ENCODE measurements at places on chromosomes 7 and 10.

- peak overlapping the region; percentile 43 for H3K27ac ChIP-seq
- peaks cover 17% of the 10 kb centered on the region for H3K4me1 ChIP-seq
- peak overlapping the region; percentile 94 for H3K4me3 ChIP-seq
- peaks cover 51% of the 10 kb centered on the region for H3K27me3 ChIP-seq
Measured at GRCh38 chr10:132306864-132307751, 642 bp downstream of the STK32C start.

DNA sequence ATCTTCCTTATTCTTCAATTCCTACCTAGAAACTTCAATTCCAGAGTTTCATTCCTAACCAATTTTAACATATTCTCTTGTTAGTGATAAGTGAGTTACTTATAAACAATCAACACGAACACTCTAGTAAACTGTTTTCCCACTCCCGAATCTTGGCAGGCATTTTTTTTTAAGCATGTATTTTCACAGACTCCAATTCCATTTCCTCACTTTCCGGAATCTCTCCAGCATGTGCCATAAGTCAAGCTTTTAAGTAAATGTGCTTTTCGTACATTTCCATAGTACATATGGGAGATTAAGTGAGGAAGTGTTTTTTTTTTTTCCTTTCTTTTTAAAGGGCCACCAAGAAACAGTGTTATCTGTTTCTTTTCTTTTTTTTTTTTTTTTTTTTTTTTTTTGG lies 89.1 kb downstream of the FGFR2 start:
- DNase-seq = no peak
- H3K27ac ChIP-seq = no peak overlapping the region
- no peak overlapping the region for H3K4me3 ChIP-seq
- peaks cover 3% of the 10 kb centered on the region for H3K36me3 ChIP-seq

- peaks cover 2% of the 10 kb centered on the region for H3K27me3 ChIP-seq
- H3K4me1 ChIP-seq = peaks cover 39% of the 10 kb centered on the region
- H3K36me3 ChIP-seq = no peaks in the 10 kb centered on the region
- no peak overlapping the region for H3K27ac ChIP-seq
- DNase-seq = no peak
Measured at GRCh38 chr7:70060298-70061068, 462.2 kb downstream of the AUTS2 start.

GRCh38 chr7:5310822-5311405 lies 28.2 kb downstream of the SLC29A4 start:
- DNase-seq = no peak
- no peak overlapping the region for H3K4me3 ChIP-seq
- no peaks in the 10 kb centered on the region for H3K4me1 ChIP-seq
- peaks cover 9% of the 10 kb centered on the region for H3K36me3 ChIP-seq
- no peaks in the 10 kb centered on the region for H3K27me3 ChIP-seq
- peak overlapping the region; percentile 88 for H3K27ac ChIP-seq

DNA sequence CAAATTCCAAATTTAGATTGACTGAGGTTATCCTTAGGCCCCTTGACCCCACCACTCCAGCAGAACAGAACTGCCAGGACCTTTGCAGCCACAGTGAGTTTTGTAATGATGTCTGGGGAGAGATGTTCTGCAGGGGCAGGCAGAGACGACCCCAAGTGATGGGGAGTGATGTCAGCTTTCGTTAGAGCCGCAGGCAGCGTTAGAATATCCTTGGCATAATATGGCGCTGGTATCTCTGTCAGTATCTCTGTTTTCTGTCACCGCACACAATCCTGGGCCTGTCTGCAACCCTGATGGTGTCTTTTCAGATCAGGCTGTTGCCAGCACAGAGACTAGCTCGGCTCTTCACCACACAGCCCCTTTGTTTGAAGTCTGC lies 1083.6 kb downstream of the KCNMA1 start:
- no peaks in the 10 kb centered on the region for H3K36me3 ChIP-seq
- H3K4me1 ChIP-seq = peaks cover 26% of the 10 kb centered on the region
- H3K27ac ChIP-seq = peak overlapping the region; percentile 48
- DNase-seq = no peak

GRCh38 chr10:75108684-75109458 lies 2.6 kb upstream of the SAMD8 start:
- DNase-seq = peak; percentile 58
- H3K36me3 ChIP-seq = no peaks in the 10 kb centered on the region
- H3K27me3 ChIP-seq = no peaks in the 10 kb centered on the region
- H3K27ac ChIP-seq = peak overlapping the region; percentile 75
- peak overlapping the region; percentile 97 for H3K4me3 ChIP-seq

DNA sequence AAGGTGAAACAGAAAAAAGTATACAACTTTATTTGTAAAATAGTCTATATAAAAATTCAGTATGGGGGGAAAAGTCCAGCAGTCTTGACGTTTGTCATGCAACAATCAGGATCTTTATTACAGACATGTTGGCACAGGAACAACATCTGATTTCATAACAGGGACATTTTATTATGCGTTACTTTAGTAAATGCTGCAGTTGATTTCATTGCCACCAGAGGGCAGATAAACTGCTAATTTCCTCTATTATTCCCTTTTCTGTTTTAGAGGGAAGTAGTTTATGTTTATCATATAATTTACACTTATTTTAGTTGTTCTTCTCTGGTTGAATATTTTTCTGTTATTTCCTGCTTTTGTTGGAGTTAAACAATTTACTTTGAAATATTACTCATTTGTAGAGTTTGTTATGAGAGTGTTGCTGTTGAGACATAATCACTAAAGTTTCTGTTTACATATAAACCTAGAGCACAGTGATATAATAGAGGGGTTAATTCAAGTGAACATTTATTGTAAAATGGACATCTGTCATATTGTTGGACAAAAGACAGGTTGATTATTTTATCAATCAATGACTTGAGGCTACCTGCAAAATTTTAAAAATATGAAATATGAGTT lies 3.3 kb downstream of the PLXDC2 start:
- peak; percentile 13 for DNase-seq
- H3K36me3 ChIP-seq = no peaks in the 10 kb centered on the region
- peak overlapping the region; percentile 41 for H3K4me3 ChIP-seq

DNA sequence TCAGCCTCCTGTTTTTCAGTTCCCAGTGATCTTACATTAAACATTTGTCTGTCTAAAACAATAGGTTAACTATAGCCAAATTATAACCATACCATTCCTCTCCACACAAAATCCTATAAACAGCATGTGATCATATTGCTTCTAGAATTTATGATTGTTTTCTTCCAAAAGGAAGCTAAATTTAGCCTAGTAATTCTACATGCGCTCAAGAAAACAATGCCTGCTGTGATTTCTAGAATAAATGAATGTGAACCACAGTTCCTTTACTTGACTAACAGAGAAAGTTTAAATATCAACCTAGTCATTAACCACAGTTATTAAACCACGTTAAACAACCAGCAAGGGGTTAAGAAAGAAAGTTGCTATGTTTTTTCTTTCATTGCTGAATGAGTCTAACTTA lies 26.4 kb downstream of the MET start:
- no peak for DNase-seq
- H3K27ac ChIP-seq = no peak overlapping the region
- H3K36me3 ChIP-seq = no peaks in the 10 kb centered on the region
- no peaks in the 10 kb centered on the region for H3K27me3 ChIP-seq
- no peak overlapping the region for H3K4me3 ChIP-seq

- H3K36me3 ChIP-seq = no peaks in the 10 kb centered on the region
- DNase-seq = no peak
- H3K4me3 ChIP-seq = peak within 1 kb of the TSS; percentile 73
- H3K27me3 ChIP-seq = peaks cover 3% of the 10 kb centered on the region
Measured at GRCh38 chr7:134548877-134549276, at the start of gene AKR1B15. Gene AKR1B15, plus strand, starts transcription at chr7:134549110. Its CDS starts 15,510 bp downstream, at chr7:134564620.

DNA sequence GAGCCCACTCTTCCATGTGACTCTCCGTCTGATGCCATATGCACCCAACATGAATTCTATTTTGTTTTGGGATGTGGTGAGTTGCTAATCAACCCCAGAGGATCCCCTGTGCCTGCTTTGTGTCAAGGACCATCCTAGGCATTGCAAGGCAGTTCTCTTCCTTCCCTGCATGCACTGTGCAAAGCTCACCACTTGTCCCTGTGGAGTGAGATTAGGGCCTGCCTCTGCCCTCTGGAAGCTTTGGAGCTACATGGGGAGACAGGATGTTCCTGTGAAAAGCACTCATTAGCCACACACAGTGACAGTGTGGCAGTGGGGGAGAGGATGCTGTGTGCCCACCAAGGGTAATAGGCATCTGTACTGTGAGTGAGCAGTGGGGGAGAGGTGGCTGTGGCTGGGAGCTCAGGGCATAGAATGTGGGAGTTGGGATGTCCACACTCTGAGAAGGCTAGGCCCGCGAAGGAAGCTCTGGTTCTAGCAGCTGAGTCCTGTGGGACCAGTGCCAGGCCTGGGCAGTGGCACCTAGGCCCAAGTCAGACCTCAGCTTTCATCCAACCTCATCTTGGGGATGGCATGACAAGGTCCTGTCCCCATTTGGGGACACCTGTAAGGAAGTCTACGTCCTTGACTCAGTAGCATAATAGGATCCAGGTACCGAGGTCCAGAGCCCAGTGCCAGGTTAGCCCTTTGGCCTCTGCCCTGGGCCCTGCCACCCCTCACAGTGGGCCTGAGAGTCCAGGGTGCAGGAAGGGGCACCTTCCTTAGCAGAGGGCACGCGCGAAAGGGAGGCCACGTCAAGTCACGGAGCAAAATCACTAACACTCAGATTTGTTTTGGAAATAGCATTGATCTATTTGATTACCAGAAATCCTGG lies 6.6 kb downstream of the ADRA2A start:
- no peak for DNase-seq
- H3K4me1 ChIP-seq = no peaks in the 10 kb centered on the region
- H3K36me3 ChIP-seq = no peaks in the 10 kb centered on the region
- H3K27me3 ChIP-seq = peaks cover 43% of the 10 kb centered on the region

- no peak for DNase-seq
- H3K27ac ChIP-seq = no peak overlapping the region
- no peak overlapping the region for H3K4me3 ChIP-seq
Measured at GRCh38 chr7:155733582-155734444, 78.5 kb downstream of the SHH start.

- H3K36me3 ChIP-seq = peaks cover 2% of the 10 kb centered on the region
- H3K4me3 ChIP-seq = no peak overlapping the region
- H3K4me1 ChIP-seq = no peaks in the 10 kb centered on the region
- H3K27ac ChIP-seq = no peak overlapping the region
- no peak for DNase-seq
- H3K27me3 ChIP-seq = no peaks in the 10 kb centered on the region
Measured at GRCh38 chr7:13882051-13882450, 107.4 kb downstream of the ETV1 start.

DNA sequence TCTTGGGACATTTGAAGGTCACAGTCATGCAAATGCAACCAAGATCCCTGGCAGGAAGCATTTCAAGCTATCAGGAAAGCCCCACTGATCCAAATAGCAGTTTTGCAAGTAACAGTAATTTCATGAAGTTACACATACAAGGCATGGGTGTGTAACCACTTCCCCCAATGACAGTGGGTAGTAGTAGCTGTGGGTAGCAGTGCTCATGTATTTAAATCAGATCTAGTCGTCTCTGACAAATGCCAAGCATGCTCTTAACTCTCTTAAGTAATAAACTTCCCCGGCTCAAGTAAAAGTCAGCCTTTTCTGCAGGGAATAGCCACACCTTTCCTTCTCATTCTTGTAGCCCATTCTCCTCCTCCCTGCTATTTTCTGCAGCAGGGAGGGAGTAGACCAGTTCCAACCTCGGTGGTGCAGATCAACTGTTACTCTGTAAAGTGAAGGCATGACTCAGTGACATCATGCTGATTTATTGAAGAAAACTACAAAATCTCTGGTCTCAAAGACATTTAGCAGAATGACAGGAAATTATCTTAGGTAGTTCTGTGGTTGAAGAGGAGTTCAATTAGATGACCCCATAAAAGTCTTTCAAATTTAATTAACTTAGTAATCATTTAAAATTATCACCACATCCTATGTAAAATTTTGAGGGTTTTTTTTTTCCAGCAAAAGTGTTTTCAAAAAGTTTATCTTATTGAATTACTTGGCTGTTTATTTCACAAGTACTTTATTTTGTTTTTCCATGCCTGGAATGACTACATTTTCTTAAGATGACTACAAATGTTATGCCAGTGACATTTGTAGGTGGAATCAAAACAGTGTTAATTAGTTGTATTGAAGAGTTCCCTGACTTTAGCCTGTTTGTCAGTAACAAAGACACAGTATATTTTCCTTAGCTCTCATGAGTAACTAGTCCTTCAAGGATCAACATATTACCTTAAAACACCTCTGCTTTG lies 568.3 kb downstream of the INHBA start:
- H3K27ac ChIP-seq = no peak overlapping the region
- H3K36me3 ChIP-seq = no peaks in the 10 kb centered on the region

DNA sequence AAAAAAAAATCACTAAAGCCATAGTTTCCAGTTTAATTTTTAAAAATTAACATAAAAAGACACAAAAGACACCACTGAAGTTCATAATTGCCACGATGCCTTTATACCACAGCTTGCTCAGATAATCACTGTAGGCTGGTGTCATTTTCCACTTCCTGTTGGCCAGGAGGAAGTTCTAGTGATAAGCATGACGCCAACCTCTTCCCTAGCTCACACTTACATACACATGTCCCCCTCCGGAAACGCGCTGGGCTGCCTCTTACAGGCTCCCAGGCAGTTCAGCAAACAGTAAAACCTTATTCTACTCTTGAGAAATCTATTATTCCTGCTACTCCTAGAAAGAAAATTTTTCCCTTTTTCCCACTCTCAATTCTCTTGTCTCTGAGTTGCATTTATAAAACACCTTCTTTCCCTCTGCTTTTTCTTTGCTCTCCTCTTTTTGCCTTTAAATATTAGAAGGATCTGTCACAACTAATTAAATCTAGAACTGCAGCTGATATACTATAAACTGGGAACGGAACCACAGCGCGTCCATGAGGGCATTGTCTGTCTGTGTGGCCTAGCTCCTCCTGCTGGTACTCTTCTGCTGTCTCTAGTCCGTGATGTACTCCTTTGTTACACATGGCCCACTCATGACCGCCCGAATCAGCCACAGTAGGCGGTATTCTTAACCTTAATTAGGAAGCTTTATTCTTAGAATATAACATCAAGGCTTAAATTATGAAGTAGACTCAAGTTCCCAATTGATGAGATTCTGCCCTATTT lies 664.9 kb downstream of the CNTNAP2 start:
- H3K27ac ChIP-seq = no peak overlapping the region
- H3K27me3 ChIP-seq = no peaks in the 10 kb centered on the region
- H3K4me1 ChIP-seq = no peaks in the 10 kb centered on the region
- no peak for DNase-seq

GRCh38 chr10:34908481-34908880 lies 93.4 kb upstream of the PARD3 start:
- H3K4me1 ChIP-seq = peaks cover 37% of the 10 kb centered on the region
- H3K4me3 ChIP-seq = no peak overlapping the region
- no peak for DNase-seq
- no peaks in the 10 kb centered on the region for H3K36me3 ChIP-seq

Measured in neural crest cell (in vitro differentiated cells).